Stimulated activated naive CD8-positive, alpha-beta T cell treated with anti-CD3 and anti-CD28 coated beads, Interleukin-15, amount 100 ng/mL, for 72 hours (primary cell): ENCODE measurements at places on chromosomes 2 and 18.

DNA sequence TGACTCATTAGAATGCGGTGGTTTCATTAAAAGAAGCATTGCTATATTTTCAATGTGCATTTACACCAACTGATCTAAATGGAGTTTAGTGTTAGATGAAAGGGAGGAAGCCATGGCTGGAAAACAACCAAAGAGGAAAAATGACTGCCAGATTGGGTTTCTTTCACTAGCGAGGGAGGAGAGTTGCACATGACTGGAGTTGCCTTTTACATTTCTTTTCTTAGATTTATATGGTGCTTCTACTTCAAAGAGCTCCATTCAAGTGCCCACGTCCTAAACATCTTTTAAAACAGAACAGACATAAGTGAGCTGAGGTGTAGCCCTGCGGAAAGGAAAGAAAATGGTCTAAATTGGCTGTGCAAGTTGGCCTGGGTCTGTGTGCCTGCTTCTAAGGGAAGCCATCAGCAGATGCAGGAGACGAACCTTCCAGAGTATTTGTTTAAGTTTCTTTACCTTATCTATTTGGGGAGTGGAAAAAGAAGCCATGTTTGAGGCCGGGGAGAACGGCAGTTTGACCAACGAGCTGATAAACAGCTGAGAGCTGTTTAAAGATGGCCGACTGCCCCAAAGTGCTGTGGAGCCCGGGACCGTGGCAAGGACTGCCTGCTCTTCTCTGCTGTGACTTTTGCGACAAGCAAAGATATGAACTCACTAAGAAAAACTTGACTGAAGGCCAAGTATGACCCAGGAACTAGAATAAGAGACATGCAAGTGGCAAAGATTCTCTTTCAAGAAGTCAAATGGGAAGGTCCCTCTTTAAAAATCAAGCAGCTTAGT lies 327.0 kb downstream of the ZNF516 start:
- DNase-seq, result no peak

- DNase-seq, result no peak
These were observed 111.8 kb upstream of the GAREM1 start for GRCh38 chr18:32582455-32582854.

- DNase-seq, result no peak
These were observed 141.9 kb downstream of the HAUS1 start for GRCh38 chr18:46246101-46246500.

- no peak for DNase-seq
These were observed 22.8 kb upstream of the SMAD4 start for GRCh38 chr18:51006948-51007789.

DNA sequence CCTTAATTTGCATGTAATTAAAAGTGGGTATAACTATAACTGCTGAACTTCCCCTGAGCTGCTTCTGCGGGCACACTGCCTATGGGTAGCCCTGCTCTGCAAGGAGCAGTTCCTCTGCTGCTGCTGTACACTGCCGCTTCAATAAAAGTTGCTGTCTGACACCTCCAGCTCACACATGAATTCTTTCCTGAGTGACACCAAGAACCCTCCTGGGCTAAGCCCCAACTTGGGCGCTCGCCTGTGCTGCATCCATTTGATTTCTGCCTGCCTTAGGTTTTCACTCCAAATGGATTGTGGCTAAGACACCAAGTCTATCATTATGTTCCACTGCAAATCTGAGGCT lies 215.7 kb downstream of the ANAPC1 start:
- no peak for DNase-seq

GRCh38 chr2:128260239-128261138 lies 58.2 kb downstream of the HS6ST1 start:
- no peak for DNase-seq

- DNase-seq, result no peak
These were observed 61.8 kb upstream of the YWHAQ start for GRCh38 chr2:9692456-9693195.

DNA sequence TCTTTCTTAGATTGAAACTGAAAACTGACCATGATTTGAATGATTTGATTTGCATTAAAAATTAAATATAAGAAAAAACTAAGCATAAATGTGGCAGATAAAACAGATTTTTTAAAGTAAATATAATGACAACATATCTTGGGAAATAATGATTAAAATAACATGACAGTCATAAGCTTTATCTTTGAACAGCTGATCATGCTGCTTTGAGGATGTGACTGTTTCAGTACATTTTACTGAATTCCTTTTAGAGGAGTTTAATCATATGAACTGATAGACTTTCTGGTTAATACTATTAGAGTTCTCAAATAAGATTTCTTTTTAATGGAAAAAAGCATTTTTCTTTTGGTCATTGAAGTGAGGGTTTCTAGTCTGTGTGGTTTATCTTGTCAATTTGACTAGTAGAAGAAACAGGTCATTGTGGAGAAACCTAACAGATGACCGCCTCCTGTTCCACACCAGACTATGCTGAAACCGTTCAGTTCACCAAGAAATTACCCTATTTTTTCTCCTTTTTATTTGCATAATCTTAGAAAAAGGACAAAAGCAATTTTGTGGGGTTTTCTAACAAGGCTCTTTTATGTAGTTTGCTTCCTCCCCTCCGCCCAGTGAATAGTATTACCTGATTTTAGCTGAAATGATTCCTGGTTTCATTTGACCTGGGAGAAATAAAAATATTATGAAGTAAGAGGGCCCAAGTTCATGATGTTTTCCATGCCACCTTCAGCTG lies 262.1 kb downstream of the PTGR3 start:
- DNase-seq, result no peak

DNA sequence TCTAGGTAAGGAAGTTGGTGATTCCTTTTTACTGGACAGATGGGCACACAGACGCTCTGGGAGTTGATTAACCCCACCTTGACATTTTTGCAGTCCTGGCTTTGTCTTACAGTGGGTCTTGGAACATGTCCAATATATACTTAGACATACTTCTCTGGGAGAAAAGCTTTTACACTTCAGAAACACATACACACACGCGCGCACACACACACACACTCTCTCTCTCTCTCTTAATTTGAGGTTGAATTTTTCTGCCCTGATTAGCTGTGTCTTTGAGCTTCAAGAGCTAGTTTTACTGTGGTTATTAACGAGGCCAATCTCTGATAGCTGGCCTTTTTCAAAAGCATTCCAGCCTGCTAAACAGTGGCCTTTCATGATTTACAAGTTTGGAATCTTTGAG lies 215.0 kb downstream of the MYCN start:
- no peak for DNase-seq

- no peak for DNase-seq
These were observed 113.6 kb upstream of the ATP8B1 start for GRCh38 chr18:57916684-57917083.
